Thymus (tissue), 14 donors: ENCODE measurements at places on chromosomes 1 and 21.
A peak's percentile ranks its signal among the peaks of the same experiment; 100 is the strongest.

DNA sequence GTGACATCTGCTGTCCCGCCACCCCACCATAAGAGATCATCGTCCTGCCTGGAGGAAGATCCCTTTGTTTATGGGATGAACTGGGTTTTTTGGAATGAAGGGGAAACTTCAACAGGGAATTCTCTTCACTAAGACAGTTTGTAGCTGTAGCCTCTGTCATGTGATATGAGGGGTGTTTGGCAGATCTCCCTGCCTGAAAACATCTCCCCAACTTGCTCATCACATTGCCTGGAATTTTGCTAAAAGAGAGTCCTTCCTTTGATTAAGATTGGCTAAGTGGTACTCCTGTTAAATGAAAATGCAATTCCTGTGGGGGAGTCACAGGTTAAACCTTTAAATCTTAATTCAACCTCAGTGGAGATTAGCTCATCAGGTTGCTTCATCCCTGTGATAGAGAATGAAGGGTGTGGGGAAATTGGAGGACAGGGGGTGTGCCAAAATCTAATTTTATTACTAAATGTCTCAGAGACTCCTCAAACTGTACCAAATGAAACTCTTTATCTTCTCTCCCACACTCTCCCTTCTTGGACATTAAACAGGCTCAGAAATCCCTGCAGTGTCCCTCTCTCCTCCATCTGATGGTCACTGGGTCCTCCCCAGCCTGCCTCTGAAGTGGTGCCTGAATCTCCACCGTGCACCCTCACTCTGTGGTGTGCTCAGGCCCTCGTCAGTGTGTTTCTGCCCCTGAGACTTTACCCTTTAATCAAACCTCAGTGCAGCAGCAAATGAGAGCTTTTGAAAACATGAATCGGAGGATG, 54.8 kb downstream of the IER5 start:
- no peaks in the 10 kb centered on the region for H3K27me3 ChIP-seq
- H3K36me3 ChIP-seq = no peaks in the 10 kb centered on the region
- no peak overlapping the region for H3K27ac ChIP-seq
- peaks cover 12% of the 10 kb centered on the region for H3K4me1 ChIP-seq

- no peak overlapping the region for H3K27ac ChIP-seq
- no peak overlapping the region for H3K4me3 ChIP-seq
- H3K36me3 ChIP-seq = no peaks in the 10 kb centered on the region
- DNase-seq = no peak
These were observed 175.9 kb upstream of the KCND3 start for GRCh38 chr1:112165375-112165774.

DNA sequence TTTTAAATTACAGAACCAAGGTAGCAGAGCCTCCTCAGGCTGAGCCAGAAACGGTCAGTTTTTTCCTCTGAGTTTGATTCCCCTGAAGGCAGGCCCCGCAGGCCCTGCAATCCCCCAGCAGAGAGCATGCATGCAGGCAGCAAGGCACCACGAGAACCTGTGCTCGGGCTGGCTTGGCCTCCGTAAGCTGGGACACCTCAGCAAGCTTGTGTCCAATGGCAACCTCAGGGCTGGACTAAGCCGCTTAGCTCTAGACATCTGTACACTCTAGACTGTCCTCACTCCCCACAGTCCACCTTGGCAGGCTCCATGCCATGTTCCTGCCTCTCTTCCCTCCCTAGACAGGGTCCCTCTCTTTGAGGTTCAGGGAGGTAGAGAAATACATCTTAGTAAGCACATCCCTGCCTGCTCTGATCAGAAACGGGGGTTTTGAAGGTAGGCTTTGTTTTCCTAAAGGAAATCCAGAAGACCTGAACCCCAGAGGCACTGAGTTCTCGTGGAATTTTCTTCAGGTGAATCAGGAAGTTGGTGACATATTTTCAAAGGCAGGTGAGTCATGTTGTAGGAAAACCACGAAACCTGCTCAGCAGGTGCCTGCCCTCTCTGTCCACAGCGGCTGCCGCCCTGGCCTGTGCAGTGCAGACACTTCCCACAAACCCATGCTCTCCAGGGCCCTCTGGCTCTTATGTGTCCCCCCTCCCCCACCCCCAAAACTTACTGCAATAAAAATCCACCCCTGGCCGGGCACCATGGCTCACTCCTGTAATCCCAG, 7.0 kb downstream of the TMEM63A start:
- peaks cover 53% of the 10 kb centered on the region for H3K36me3 ChIP-seq
- no peak for DNase-seq
- H3K27ac ChIP-seq = no peak overlapping the region
- H3K4me1 ChIP-seq = peaks cover 48% of the 10 kb centered on the region

GRCh38 chr1:232226197-232226712, 403.7 kb downstream of the SIPA1L2 start:
- no peaks in the 10 kb centered on the region for H3K36me3 ChIP-seq
- H3K27me3 ChIP-seq = no peaks in the 10 kb centered on the region
- H3K4me3 ChIP-seq = no peak overlapping the region
- no peak for DNase-seq
- no peak overlapping the region for H3K27ac ChIP-seq
- no peaks in the 10 kb centered on the region for H3K4me1 ChIP-seq

GRCh38 chr1:233668146-233668724, 54.3 kb downstream of the KCNK1 start:
- H3K36me3 ChIP-seq = no peaks in the 10 kb centered on the region
- no peaks in the 10 kb centered on the region for H3K4me1 ChIP-seq
- H3K27me3 ChIP-seq = no peaks in the 10 kb centered on the region
- no peak for DNase-seq
- no peak overlapping the region for H3K4me3 ChIP-seq
- H3K27ac ChIP-seq = no peak overlapping the region

- H3K4me1 ChIP-seq = peaks cover 23% of the 10 kb centered on the region
- no peaks in the 10 kb centered on the region for H3K36me3 ChIP-seq
- peak; percentile 14 for DNase-seq
These were observed 10.5 kb upstream of the SPEN start for GRCh38 chr1:15836772-15837669.

DNA sequence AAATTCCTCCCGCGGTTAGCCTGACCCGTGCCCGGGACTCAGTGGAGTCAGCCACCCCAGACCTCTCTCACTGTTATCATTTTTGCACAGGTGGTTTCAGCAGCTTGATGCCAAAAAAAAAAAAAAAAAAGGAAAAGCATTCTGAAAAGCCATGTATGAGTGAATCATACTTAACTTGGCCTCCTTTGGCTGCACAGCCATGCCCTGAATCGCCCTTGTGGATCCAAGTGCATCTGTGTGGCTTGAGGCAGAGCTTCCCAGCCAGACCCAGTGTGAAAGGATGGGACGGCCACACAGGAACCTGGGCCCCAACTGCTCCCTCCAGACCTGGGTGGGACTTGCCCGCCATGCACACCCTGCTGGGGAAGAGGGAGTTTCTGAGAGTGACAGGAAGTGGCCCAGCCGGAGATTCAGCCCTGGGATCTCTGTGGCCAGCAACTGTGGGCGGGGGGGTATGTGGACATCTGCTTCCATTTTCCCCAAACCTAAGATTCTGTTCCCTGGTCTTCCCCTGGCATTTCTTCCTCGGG, 8.6 kb downstream of the YBEY start:
- H3K4me3 ChIP-seq = no peak overlapping the region
- DNase-seq = no peak
- H3K27me3 ChIP-seq = peaks cover 13% of the 10 kb centered on the region
- H3K36me3 ChIP-seq = peaks cover 20% of the 10 kb centered on the region
- no peaks in the 10 kb centered on the region for H3K4me1 ChIP-seq

DNA sequence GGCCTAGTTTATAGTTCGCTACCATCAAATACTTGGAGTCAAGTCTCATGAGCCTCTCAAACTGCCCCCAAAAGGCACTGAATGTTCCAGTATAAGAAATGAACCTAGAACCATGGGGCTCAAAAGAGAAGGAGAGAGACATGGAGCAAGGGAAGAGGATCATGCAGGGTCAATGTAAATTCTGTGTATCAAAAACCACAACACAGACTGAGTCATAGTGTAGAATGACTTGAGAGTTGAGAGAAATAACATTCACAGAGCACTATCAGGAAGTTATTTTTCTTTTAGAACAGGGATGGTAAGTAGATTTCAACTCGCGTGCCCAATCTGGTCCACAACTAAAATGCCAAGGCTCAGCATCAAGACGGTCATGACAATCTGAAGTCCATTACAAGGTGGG, 59.8 kb downstream of the GNG12 start:
- no peaks in the 10 kb centered on the region for H3K36me3 ChIP-seq
- H3K27ac ChIP-seq = no peak overlapping the region
- no peak for DNase-seq
- H3K4me1 ChIP-seq = no peaks in the 10 kb centered on the region

GRCh38 chr1:208183977-208184911, 59.9 kb downstream of the PLXNA2 start:
- H3K27me3 ChIP-seq = no peaks in the 10 kb centered on the region
- DNase-seq = no peak
- no peak overlapping the region for H3K27ac ChIP-seq
- no peak overlapping the region for H3K4me3 ChIP-seq

DNA sequence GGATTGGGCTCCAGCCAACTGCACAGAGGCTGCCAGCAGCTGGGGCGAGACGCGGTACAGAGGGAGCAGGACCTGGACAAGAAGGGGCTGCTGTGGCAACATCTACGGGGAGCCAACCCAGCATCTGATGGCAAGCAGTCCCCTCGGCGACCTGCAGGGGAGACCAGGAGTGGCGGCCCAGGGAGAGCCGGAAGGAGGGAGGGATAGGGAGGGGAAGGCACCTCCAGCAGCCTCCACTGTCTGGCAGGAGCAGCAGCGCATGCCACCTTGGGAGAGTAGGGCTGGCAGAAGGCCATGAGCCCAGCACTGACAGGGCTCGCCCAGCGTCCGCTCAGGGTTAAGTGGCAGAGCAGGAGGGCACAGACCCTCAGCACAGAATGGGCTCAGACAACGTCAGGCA, 17.3 kb downstream of the CHD5 start:
- no peak overlapping the region for H3K4me3 ChIP-seq
- DNase-seq = no peak
- no peaks in the 10 kb centered on the region for H3K36me3 ChIP-seq
- H3K4me1 ChIP-seq = no peaks in the 10 kb centered on the region

DNA sequence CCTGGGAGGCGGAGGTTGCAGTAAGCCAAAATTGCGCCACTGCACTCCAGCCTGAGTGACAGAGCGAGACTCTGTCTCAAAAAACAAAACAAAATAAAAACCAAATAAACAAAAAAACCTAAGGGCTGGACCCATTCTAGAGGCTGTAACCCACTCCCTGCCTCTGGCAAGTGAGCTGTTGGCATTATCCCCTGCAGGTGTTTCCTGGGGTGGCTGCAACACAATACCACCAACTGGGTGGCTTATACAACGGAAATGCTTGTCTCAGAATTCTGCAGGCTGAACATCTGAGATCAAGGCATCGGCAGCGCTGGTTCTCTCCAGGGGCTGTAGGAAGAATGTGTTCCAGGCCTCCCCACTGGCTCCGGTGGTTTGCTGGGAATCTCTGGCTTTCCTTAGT, 15.2 kb downstream of the LRRC38 start:
- H3K4me3 ChIP-seq = peak overlapping the region; percentile 44
- peak overlapping the region; percentile 93 for H3K27ac ChIP-seq
- peak; percentile 78 for DNase-seq
- no peaks in the 10 kb centered on the region for H3K36me3 ChIP-seq
- H3K4me1 ChIP-seq = peaks cover 64% of the 10 kb centered on the region
- no peaks in the 10 kb centered on the region for H3K27me3 ChIP-seq

DNA sequence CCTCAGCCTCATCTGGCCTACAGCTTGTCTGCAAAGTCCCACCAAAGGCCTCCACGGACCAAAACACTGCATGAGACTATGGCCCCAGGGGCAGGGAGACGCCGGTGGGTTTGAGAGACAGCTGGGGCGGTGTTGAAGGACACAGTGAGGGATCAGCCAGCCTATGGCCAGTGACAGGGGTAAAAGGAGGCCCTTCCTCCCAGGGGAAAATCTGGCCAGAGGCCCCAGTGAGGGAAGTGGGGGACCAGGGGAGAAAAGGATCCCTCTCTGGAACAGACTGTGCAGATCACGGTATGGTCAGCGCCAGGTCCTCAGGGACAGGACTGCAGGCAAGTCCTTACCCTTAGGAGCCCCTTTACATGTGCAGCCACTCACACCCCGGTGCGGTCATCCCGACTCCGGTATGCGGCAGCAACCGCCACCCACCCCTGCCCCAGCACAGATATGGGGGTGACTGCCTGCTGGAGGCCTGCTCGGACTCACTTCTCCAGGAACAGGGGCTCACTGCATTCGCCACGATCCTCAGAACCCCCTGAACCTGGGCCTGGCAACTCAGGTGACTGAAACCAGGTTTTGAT, 1.3 kb downstream of the CERS2 start:
- H3K36me3 ChIP-seq = peaks cover 10% of the 10 kb centered on the region
- DNase-seq = no peak
- peaks cover 25% of the 10 kb centered on the region for H3K4me1 ChIP-seq
- H3K27ac ChIP-seq = peak overlapping the region; percentile 69
- peaks cover 2% of the 10 kb centered on the region for H3K27me3 ChIP-seq
- peak overlapping the region; percentile 81 for H3K4me3 ChIP-seq

- no peak overlapping the region for H3K4me3 ChIP-seq
- no peaks in the 10 kb centered on the region for H3K27me3 ChIP-seq
- DNase-seq = no peak
- no peak overlapping the region for H3K27ac ChIP-seq
These were observed 11.2 kb downstream of the URB1 start for GRCh38 chr21:32381571-32381970.

DNA sequence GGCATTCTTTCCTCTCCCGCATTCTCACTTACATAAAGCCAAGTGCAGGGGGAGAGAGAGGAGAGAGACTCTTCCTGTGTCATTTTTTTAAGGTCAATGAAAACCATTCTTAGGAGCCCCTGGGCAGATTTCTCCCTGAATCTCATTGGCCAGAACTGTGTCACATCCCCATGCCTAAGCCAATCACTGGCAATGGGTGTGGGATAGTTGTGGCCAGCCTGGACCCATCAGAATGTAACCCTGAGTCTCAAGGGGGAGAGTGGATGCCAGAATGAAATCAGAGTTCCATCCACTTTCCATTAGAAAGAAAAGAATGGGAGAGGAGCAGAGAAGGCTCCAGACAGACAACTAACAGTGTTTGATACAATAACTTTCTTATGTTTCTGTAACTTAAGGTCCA, 31.2 kb upstream of the COQ8A start:
- H3K27me3 ChIP-seq = no peaks in the 10 kb centered on the region
- DNase-seq = no peak
- H3K4me1 ChIP-seq = no peaks in the 10 kb centered on the region
- H3K36me3 ChIP-seq = no peaks in the 10 kb centered on the region

DNA sequence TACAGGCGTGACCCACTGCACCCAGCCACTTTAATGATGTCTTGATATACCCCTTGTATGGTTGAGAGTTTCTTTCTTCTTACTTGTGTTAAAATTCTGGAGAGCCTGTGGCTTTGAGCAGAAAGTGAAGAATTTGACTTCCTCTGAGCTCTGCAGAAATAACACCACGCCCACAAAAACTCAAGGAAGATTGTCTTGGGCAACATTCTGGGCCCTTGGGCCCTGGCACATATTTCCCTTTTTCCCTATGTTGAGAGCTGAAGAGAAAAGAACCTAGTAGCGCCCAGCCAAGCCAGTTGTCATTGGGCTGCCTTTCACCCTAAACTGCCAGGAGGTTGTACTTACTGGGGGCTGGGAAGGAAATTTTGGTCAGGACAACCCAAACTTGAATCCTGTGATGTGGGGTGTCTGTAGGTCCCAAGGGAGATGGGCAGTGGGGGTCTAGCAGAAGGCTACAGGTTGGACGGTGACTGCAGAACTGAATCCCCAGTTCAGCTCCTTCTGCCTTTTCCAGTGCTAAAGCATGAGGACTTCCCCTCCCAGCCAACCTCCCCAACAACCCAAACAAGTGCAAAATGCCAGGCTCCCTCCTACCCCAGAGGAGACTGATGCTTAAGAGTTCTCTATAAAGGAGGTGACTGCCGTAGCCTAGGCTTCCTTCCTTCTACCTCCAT, 11.7 kb upstream of the SNAPIN start:
- H3K36me3 ChIP-seq = peaks cover 50% of the 10 kb centered on the region
- H3K27ac ChIP-seq = peak overlapping the region; percentile 42
- H3K27me3 ChIP-seq = no peaks in the 10 kb centered on the region
- H3K4me3 ChIP-seq = no peak overlapping the region
- peaks cover 19% of the 10 kb centered on the region for H3K4me1 ChIP-seq
- DNase-seq = no peak
